ENCODE measurements at places on chromosomes 1 and 21.

GRCh38 chr1:25828491-25828890 is 8.7 kb downstream of the MTFR1L start:
- no peak for DNase-seq

DNA sequence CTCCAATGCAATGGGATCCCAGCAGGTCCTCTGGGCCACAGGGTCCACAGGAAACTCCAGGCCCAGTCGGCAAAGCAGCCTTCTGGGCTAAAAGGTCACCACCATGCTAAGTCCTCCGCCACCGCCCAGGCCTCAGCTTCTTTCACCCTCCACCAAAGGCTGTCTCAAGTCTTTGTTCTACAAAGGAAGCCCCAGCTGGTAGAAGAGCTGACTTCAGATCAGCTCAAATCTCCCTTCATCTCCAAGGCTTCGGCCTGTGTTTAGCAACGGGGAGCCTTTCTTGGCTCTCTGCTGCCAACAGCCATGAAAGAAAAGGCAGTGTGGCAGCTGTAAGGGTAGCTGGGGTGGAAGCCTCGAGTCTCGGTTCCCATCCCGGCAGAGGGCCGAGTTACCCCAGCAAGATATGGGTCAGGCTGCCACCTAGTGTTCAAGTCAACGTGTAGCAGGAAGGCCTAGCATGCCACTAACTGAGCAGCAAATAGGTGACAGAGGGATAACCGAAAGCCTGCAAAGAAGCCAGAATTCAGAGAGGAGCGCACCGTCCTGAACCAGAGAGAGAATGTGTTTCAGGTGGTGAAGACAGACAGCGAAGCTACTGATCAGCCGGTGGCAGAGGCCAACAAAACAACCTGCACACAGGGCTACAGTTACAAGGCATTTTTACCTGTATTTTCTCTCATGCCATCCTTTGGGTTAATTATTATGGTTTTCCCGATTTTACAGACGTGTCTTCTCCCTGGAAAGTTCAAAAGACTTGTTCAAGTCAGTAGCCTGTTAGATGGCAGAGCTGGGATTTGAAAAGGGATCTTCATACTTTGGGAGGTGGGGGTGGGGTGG is 26.8 kb upstream of the CRNN start:
- DNase-seq, result peak; percentile 53

DNA sequence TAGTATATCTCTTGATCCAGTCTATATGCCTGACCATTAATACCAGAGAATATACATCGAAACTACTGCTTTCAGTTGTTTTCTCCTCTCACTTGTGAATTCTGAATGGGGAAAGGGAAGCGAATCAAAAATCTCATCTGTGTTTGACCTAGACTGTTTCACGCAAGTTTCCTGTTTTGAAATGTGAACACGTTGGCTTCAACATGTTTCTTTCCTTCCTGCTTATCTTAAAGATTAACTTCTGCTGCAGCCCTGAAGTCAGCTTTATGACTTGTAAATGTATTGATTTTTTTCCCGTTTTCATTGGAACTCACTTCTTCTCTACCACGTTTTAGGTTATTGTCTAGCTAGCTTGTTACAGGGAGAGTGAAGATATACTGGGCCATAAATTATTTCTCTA is 49.9 kb downstream of the SNX27 start:
- peak; percentile 22 for DNase-seq

- no peak for DNase-seq
Measured at GRCh38 chr1:55209247-55209646, 5.9 kb downstream of the USP24 start.

DNA sequence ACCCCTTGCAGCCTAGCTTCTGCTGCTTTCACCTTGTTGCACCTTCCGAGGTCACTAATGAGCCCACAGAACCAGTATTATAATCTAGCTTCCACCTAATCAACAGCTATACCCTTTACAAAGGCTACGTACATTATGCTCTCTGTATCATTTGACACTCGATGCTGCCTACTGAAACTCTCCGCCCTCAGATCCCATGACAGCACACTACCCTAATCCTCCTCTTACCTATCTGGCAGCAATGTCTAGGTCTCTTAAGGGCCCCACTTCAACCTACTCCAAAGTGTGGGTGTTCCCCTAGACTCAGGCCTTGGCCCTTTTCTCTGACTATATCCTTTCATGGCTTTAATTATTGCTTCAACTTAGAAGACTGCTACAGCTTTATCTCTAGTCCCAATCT is 4.8 kb upstream of the MRPS21 start:
- DNase-seq, result no peak

- DNase-seq, result no peak
Measured at GRCh38 chr1:228276901-228277490, 69.2 kb downstream of the OBSCN start.
